OCI-M1 (cell line): ENCODE measurements at places on chromosomes 4 and X.

DNA sequence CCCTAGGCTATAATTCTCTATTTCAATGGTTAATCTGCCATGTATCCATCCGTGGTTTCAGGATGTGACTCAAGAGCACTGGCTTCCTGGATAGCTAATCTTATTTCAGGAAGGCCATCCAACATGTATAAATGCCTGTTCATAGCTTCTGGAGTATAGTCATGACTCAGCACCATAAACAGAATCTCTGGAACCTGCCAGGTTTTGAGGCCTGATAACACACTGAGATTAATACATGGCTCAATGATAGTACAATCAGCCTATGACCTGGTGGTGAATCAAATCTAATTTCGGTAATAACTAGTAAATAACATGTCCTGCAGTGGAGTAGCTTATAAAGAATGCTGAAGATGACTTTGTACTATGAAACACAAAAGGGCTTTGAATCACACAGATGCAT lies 5.7 kb upstream of the IL13RA2 start:
- peak; percentile 1 for DNase-seq

GRCh38 chr4:184196730-184197385 lies 20.8 kb downstream of the ENPP6 start:
- DNase-seq: no peak

GRCh38 chr4:88660446-88661294 lies 37.0 kb downstream of the NAP1L5 start:
- DNase-seq: no peak

GRCh38 chrX:10254739-10255138 lies 98.0 kb downstream of the CLCN4 start:
- DNase-seq: peak; percentile 3

DNA sequence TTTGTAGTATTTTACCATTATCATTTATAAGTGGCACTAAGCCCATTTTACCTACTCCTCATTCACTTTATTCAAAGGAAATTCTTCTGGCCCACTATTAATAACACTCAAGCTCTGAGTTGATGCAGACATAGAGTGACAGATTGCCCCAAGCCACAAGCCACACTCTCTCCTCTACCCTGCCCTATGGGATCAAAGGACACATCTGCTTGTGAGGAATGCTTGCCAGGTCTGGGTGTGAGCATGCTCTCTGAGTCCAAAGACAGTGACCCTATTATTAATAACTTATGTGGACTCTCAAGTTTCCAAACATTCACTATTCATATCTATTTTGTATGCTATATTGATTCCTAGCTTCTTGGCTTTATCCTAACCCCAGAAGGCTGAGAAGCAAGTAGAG lies 18.5 kb downstream of the ETNPPL start:
- DNase-seq: no peak

- no peak for DNase-seq
These were observed 102.8 kb downstream of the CHRDL1 start for GRCh38 chrX:110692866-110693265.

DNA sequence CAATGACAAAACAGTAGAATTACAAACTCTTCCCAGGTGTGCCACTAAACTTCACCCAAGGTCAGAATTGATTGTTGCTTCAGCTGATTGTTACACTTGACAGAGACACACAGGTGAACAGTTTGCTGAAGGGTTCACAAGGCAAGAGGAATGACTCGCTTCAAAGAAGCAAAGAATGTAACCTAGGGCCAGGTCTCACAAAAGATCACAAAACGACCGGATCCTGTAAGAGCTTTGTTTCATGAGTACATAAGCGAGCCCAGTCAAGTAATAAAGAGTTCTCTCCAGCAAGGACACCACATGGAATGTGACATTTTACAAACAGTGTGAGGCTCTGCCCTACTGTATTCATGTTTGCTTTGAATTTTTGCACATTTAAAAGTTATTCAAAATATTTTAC lies 9.1 kb downstream of the LNX1 start:
- DNase-seq: no peak

- no peak for DNase-seq
These were observed 113.7 kb downstream of the CHRNA9 start for GRCh38 chr4:40448875-40449274.

DNA sequence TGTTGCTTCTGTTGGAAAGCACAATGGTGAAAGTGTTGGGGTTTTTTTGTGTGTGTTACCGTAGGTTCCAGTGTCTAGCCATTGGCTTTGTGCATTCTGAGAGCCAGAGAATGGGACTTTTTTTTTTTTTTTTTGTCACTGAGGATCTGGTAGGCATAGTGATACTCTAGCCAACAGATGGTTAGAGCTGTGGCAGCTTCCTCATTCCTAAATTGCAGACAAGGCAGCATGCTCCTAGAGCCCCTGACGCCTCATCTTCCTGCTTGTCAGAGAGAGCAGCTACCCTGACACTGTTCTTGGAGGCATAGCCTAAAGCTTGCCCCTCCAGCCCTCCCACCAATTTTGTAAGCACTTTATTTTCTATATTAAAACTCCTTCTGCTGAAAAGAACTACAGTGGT lies 27.0 kb downstream of the ARHGEF9 start:
- DNase-seq: peak; percentile 0

GRCh38 chr4:77187322-77187721 lies 30.3 kb downstream of the CCNG2 start:
- no peak for DNase-seq

DNA sequence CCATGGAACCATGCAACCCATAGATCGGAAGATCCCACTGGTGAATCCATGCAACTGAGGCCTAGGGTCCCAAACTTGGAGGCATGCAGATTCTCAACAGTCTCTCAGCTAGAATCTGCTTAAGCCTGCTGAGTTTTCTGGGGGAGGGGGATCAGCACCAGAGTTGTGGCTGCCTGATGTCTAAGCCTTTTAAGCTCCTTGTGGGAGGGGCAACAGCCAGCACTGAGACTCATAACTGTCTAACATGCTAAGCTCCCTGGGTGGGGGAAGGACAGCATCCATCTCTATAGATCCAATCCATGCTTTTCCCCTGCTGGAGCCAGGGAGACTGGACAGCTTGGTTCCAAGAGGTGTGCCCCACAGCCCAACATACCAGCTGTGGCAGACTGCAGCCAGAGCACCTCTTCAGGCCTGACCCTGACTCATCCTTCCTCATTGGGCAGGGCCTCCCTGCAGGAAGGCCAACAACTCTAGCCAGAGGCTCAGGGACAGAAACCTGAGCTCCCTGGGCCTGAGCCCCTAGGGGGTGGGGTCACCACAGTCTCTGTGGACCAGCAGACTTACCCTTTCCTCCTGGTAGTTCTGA lies 300.1 kb upstream of the SLC7A11 start:
- no peak for DNase-seq

- no peak for DNase-seq
These were observed 64.1 kb downstream of the USP11 start for GRCh38 chrX:47296766-47297365.

GRCh38 chrX:8743126-8743732 lies 11.3 kb upstream of the ANOS1 start:
- DNase-seq: peak; percentile 59

DNA sequence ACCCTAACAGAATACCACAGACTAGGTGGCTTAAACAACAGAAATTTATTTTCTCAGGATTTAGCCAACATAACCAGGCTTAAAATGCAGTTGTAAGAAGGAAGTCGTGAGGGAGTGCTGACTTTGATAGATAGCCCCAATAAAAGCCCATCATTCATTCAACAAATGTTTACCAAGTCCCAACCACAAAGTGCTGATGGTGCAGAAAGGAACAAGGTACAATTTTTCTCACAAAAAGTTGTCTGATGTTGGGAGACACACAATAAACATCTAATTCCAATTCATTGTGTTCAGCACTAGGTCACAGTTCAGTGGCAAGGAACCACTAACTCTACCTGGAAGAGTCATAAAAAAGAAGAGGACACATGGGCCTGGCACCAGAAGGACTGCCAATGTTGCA lies 42.2 kb downstream of the AKAP4 start:
- no peak for DNase-seq
